ENCODE measurements at places on chromosomes 2 and 18.

- no peak for DNase-seq
Observed at GRCh38 chr2:222039821-222040220, 259.0 kb downstream of the PAX3 start.

GRCh38 chr2:144477957-144478311, 42.0 kb downstream of the ZEB2 start:
- no peak for DNase-seq

DNA sequence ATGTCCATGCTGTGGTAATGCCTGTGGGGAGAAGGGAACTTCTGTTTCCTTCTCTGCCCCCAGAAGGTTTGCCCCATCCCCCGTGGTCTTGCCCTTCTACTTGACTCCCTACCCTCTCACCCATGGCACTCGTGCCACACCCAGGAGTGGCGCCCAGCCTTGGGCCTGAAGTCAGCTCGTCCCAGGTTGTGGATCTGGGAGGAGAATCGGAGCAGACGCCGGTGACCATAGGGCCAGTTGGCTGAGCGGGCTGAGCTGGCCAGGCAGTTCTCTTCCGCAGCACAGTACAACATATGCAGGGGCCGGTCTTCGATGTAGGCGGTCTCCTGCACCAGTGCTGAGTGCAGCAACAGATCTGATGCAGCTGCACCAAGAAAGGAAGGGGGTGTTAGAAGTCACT, 4.7 kb downstream of the HTRA2 start:
- no peak for DNase-seq

GRCh38 chr18:69528435-69528834, 127.7 kb downstream of the DOK6 start:
- no peak for DNase-seq

DNA sequence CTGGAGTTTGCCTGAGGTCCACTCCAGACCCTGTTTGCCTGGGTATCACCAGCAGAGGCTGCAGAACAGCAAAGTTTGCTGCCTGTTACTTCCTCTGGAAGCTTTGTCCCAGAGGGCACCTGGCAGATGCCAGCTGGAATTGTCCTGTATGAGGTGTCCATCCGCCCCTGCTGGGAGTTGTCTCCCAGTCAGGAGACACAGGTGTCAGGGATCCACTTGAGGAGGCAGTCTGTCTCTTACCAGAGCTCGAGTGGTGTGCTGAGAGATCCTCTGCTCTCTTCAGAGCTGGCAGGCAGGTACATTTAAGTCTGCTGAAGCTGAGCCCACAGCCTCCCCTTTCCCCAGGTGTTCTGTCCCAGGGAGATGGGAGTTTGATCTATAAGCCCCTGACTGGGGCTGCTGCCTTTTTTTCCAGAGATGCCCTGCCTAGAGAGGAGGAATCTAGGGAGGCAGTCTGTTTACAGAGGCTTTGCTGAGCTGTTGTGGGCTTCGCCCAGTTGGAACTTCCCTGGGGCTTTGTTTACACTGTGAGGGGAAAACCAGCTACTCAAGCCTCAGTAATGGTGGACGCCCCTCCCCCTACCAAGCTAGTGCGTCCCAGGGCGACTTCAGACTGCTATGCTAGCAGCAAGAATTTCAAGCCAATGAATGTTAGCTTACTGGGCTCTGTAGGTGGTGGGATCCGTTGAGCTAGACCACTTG, 34.7 kb downstream of the TFPI start:
- no peak for DNase-seq

DNA sequence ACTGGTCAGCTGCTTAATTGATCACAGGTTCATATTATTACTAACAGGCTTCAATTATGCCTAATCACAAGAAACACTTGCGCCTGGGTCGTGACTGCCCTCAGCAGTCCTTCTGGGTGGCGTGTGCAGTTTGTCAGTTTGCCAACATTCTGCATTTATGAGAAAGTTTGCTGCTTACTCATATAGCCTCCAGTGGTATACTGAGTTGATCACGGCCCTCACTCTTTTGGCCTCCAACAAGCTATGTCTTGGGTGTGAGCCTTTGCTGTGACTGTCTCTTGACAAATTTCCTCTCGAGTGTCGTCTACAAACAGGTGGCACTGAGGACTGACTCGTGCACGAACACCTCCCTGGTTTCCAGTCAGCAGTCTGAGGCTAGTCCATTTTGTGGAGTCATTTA, 27.3 kb downstream of the DCDC2C start:
- no peak for DNase-seq

Measured in GM12892 (cell line).